Inflammatory macrophage treated with lipopolysaccharide for 4 hours (primary cell): ENCODE measurements at places on chromosomes 3 and 15.
A peak's percentile ranks its signal among the peaks of the same experiment; 100 is the strongest.

- no peak for DNase-seq
Observed at GRCh38 chr3:135352213-135352612, 557.2 kb downstream of the EPHB1 start.

- no peak for DNase-seq
Observed at GRCh38 chr3:197368821-197369220, 70.4 kb upstream of the DLG1 start.

DNA sequence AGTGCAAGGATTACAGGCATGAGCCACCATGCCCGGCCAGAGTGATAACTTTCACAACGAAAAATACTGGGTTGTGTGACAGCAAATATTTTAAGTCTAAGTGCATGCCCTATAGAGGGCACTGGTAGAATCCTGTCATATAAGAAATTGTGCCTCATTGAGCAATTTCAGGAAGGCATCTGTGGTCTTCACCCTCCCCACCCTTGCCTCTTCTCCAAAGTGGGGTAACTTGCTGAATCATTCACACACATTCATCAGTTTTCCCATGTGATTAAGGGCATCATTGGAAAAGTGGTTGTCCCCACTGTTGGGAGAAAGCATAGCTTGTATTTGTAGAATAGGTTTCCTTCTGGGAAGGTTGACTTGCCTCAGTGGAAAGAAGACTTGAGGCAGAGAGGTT, 9.2 kb downstream of the MITF start:
- DNase-seq, result peak; percentile 83

GRCh38 chr3:163490119-163490518, 1588.2 kb downstream of the SI start:
- peak; percentile 40 for DNase-seq

- no peak for DNase-seq
Observed at GRCh38 chr15:100092034-100092433, 249.7 kb downstream of the ADAMTS17 start.

GRCh38 chr15:26214290-26214689, 351.2 kb upstream of the ATP10A start:
- DNase-seq, result no peak

DNA sequence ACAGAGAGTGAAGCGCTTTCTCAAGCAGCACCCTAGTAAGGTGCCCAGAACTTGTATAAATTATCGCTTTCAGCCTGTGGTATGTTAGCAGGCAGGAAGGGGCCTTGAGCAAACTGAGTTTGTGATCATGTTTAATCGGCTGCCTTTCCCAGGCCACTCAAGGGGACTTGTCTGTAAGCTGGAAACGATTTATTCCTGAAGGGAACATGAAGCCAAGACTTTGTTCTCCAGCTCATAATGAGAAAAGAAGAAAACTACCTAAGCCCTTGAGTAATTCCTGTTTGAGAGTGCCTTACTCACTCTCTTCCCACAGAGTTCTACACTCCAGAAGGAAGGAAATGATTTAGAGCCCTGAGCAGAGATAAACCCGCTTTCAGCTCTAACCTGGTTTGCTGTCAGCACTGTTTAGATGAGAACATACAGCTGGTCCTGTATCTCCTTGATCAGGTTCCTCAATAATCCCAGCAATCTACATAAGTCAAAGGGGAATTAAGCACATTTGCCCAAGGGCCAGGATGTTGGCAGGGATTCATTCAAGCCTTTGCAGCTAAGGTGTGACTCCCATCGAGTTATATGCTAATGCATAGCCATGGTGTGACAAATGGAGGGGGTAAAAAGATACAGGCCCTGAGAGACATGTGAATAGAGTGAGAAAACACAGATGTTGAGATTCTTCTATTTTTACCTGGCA, 187.7 kb upstream of the SLC24A5 start:
- DNase-seq, result no peak

GRCh38 chr3:157427901-157428300, 8.7 kb upstream of the PTX3 start:
- DNase-seq, result no peak

DNA sequence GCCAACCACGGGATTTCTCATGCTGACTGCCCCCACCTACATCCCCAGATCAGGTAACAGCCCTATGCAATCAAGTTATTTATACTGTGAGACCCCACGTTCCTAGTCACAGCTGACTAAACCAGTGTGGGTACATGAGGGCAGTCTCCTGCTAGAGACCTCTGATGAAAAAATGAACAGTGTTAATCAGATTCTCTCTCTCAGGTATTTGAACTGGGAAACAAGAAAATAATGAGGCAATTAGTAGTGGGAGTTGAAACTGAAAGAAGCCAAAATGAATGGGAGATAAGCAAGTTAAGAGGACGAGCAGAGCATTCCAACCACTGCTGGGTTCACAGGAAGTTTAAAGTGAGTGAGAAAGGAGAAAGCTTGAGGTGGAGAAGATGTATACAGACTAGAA, 98.5 kb upstream of the MYO5C start:
- DNase-seq, result no peak

GRCh38 chr3:11845651-11846050, 1.0 kb downstream of the TAMM41 start:
- DNase-seq, result no peak

DNA sequence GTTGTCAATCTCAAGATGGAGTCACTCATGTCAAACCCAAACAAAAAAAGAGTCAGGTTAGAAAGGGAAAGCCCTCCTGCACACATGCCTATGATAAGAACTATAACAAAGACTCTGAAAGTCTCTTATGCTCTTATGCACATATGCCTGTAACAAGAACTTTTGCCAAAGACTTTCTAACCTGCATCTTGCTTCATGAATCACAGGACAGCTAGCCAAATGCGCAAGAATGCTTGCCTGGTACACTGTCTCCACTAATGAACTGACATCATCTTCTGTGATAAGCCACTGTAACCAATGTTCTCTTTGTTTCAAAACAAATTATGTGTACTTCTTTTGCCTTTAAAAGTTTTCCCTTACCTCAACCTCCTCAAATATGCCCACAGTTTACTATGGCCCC, 18.2 kb upstream of the EHHADH start:
- no peak for DNase-seq

DNA sequence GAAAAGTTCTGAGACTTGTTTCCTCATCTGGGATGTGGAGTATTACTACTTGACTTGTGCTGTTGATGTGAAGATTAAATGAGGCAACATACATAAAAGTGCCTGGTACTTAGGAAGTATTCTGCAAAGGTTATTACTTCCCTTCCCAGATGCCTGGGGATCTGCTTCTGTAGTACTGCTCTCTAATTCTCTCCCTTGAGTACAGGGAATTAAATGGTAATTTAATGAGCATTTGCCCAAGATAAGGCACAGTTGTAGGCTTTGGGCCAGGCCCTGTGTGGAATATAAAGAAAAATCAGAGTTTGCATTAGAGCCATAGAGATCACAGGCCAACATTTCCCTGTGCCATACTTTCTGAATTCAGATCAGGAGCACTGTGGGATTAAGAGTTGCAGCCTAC, 84.4 kb downstream of the LARS2 start:
- no peak for DNase-seq

DNA sequence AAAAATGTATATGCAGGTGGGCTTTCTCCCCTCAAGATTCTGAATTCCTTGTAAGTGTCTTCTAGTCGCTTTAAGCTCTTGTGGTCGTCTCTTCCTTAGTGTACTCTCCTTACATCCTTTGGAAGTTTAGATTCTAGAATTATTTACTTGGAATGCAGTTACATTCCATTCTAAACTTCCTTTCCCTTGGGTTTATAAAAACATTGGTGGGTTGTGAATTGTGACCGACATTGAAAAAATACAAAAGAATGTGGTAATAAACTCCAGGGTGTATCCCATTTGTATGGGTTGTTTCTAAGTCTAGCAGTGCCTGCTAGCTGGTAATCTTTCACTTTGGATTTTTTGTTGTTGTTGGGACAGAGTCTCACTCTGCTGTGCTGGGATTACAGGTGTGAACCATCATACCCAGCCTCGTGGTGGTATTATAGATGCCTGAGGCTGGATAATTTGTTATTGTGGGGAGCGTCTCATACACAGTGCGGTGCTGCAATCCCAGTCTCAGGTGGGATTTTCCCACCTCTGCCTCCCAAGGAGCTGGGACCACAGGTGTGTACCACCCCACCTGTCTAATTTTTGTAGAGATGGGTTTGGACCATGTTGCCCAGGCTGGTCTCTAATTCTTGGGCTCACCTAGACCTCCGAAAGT, 9.1 kb downstream of the CHD2 start:
- no peak for DNase-seq

DNA sequence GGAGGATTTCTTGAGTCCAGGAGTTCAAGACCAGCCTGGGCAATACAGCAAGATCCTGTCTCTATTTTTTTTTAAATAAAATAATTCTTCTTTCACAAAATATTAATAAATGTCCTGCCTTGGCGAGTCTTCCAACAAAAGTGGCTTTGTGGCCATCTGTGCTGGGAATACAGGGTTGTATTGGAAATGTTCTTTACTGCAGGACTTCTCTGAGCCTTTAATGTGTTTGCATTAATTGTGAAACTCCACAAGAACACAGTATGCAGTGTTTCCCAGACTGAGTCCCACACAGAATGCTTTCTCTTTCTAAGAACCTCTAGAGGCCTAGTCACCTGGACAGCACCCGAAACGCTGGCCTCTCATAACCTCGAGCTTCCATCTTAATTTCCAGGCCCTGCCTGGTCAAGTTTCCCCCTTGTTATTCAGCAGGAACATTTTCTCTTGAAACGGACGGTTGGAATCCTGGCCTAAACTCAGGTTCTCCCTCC, 85.4 kb upstream of the ARRDC4 start:
- peak; percentile 2 for DNase-seq

- no peak for DNase-seq
Observed at GRCh38 chr3:80014576-80014975, 246.8 kb upstream of the ROBO1 start.

DNA sequence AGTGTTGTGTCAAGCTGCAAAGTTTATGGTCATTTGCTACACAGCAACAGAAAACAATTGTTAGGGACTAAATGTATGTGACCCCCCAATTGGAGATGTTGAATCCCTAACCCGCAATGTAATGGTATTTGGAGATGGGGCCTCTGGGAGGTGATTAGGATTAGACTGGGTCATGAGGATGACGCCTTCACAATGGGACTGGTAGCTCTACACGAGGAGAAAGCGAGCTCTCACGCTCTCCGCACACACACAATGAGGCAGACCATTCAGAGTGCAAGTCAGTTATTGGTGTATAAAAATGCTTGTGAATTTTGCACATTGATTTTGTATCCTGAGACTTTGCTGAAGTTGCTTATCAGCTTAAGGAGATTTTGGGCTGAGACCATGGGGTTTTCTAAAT, 116.9 kb upstream of the NSMCE3 start:
- no peak for DNase-seq

GRCh38 chr3:195128255-195129071, 142.5 kb downstream of the XXYLT1 start:
- DNase-seq, result no peak

GRCh38 chr3:37824954-37825328, 36.7 kb upstream of the CTDSPL start:
- no peak for DNase-seq
